ENCODE measurements at places on chromosomes 3 and 15.

DNA sequence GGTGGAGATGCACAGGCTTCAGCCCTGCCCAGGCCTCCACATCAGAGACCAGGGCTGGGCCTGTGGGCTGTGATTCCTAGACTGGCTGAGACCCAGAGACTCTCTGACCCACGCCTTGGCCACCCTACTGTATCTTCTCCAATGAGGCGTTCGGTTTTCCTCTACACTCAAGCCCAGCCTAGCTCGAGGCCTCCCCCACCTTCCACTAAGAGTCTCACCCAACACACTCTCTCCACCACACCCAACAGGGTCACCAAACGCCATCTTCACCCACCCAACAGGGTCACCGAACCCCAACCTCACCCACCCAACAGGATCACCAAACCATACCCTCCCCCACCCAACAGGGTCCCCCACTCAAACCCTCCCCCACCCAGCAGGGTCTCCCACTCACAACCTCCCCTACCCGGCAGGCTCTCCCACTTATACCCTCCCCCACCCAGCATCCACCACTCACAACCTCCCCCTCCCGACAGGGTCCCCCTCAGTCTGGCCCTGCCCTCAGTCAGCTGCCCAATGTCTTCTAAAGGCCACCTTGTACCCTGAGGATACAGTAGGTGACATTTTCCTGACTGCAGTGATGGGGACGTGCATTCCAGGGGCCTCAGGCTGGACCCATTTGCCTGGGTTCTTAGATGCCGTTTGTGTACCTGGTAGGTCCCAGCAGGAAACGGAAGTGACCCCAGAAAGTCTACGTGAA is 20.4 kb downstream of the CFAP100 start:
- DNase-seq: no peak

DNA sequence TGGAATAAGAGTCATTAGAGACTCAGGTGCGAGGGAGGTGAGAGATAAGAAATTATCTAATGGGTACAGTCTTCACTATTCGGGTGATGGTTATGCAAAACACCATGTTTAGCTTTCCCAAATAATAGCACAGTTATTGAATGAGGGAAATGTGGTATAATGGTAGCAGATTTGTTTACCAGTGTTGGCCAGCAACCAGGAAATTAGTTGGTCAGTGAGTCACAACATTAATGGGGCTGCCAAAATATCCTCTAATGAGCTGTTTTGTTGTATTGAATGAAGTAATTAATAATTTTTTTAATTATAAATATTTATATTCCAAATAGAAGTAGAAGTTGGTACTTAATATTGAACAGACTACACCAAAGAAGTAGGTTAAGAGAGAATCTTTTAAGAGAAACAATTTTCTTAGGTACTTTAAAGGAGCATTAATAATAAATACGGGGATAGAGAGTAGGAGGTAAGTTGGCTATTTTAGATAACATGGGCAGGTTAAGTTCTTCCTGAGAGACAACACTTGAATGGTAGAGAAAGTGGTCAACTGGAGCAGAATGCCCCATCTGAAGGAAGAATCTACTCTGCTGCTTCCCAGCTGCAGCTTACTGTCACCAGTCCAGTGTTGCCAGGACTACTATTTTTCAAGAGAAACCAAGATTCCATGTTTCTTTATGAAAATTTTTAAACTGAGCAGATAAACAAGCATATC is 218.8 kb downstream of the UBE2E2 start:
- no peak for DNase-seq

DNA sequence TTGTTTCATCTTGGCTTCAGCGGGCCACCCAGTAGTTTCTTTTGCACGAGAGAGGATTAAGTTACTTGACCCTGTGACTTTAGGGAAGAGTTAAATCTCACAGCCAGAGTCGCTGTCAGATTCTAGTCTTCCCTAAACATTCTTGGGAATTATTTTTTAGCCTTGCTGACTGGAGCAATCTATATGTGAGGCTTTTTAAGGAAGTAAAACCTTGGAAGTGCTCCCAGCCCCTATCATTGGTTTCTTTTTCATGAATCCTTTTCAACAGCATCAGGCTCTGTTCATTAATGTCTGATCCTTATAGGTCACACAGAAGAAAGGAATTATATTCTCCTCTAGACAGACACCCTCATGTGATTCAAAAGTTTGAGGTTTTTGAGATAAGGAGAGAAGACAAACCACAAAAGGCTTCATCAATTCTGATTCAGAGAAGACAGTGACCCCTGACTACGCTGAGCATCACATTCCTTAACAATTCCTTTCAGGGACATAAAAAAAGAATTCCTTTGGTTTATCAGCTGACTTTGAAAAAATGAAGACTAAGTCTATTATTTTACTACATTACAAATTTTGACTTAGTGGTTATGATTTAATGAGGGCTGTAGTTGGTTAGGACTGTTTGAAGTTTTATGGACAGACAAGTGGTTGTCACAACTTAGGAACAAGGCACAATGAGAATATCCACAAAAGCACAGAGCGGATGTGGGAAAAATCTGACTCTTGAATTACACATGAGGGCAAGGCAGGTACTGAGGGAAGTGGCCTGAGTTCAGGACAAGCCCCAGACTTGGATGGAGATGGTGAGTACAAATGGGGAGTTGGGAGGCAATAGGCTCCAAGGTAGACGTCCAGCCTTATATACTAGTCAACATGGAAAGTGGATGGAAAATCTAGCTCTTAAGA is 171.1 kb upstream of the STT3B start:
- no peak for DNase-seq

DNA sequence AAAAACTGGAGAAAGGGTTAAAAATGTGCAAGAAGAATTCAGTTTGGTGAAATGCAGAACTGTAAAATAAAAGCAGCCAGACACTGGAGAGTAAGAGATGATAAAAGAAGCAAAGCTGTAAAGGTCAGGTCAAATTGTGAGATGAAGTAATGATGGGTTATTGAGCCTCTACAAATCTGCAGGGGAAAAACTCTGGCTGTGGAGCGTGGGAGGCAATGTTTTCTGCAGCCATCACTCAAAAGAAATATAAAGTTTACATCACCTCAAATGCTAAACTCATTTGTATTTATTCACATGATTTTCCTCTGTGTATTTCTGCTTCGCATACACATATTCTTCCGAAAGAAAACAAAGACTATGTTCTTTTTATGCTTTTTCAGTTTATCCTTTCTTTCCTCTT is 158.8 kb upstream of the GPR149 start:
- no peak for DNase-seq

DNA sequence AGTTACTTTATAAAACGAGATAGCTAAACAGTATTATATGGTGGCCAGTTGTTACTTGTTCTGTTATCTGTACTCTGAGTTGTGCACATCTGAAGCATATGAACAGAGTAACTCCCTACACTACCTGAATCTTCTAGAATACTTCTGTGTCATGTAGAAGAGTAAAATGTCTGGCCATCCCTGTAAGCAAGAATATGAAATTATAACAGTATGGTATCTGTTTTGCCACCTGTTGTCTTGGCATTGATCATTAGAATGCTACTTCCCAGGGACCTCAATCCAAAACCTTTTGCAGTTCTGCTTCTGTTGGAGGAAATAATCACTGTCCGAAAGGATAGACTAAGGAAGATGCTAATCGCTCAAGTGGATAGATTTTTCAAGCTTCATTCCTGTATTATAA is 1.9 kb downstream of the TEX9 start:
- DNase-seq: no peak

- no peak for DNase-seq
Observed at GRCh38 chr3:30107531-30107930, 498.9 kb upstream of the TGFBR2 start.

- DNase-seq: no peak
Observed at GRCh38 chr3:182445576-182445975, 347.7 kb upstream of the ATP11B start.

GRCh38 chr3:187765342-187765741 is 20.1 kb upstream of the BCL6 start:
- DNase-seq: no peak

- DNase-seq: no peak
Observed at GRCh38 chr15:77545058-77545457, 87.7 kb downstream of the LINGO1 start.

GRCh38 chr15:90822204-90822955 is 46.0 kb upstream of the FURIN start:
- DNase-seq: no peak

DNA sequence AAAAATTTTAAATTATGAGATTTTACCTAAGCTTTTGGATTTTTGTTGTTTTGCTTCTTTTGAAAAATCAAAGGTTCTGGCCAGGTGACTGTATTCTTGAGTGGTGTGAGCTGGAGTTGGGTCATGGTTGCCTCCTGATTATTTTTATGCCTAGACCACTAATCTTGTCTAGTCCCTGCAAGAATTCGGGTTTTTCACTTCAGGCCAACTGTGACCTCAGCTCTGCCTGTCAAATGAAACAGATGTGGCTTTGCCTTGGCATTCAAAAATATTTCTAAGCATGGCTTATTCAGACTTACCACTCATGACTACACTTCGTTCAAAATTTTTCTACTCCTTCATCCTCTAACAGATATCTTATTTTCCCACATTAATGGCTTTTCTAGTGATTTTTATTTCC is 25.4 kb upstream of the CDV3 start:
- no peak for DNase-seq

GRCh38 chr3:31227131-31227562 is 305.6 kb upstream of the STT3B start:
- DNase-seq: no peak

DNA sequence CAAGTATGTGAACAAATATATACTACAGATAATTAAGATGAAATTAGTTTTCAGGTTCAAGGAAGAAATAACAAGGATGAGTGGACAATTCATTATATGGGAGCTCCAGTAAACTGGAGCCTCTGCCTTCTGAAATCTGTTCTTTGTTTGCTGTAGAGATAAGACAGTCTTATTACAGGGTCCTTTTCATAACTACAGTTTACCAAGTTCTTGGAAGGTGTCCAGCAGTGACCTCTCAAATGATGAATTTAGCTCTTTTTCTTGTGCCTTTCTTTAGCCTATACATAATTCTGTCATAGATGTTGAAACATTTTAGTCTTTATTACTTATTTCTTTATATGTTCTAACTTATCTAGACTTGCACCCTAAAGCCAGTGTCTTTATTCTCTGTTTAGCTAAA is 89.7 kb upstream of the GBE1 start:
- DNase-seq: no peak

- DNase-seq: no peak
Observed at GRCh38 chr3:195446359-195446758, 3.5 kb upstream of the ACAP2 start.

GRCh38 chr15:60865507-60865906 is 363.6 kb downstream of the RORA start:
- DNase-seq: no peak

DNA sequence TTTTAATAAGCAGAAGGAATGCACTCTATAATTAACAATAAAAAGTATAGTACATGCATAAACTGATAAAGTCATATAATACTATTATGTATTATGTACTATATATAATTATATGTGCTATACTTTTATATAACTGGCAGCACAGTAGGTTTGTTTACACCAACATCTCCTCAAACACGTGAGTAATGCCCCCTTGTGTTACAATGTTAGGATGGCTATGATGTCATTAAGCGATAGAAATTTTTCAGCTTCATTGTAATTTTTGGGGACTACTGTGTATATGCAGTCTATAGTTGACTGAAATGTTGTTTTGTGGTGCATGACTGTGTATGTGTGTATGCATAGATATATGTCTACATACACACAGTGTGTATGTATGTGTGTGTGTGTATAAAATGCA is 100.6 kb downstream of the SLMAP start:
- no peak for DNase-seq

DNA sequence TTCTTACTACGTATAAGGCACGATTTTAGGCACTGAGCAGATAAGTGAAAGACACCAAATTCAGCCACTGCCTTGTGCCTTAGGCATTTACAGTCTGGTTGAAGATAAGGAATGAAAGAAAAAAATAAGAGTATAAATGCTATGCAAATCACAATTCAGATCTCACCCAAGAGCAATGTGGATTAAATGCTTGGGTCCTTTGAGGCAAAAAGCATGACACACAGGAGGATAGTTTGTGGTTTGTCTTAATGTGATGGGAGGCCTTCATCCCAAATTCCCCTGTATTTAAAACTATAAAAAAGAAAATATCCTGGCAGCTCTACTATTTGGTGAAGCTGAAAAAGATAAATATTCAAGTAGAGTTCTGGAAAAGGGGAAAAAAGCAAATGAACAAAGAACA is 79.8 kb downstream of the TGFBR2 start:
- no peak for DNase-seq

- DNase-seq: no peak
Observed at GRCh38 chr3:130558366-130558765, 41.4 kb downstream of the COL6A6 start.

- no peak for DNase-seq
Observed at GRCh38 chr3:133393691-133394474, 6.0 kb upstream of the BFSP2 start.

DNA sequence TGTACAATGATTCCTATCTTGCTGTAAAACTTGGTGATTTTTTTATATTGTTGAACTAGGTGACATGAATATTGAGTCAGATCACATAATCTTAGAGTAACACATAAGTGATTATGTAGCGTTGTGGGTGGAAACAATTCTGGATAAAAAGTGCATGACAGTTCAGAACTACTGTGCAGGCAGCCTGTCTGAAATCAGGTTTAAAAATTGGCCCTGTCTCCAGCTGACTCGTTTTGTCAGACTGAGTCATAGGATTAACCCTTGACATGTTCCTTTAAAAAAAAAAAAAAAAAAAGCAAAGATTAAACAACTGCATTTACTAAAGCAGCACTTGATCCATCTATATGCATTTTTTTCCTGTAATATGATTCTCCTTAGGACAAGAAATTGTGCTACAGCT is 160.0 kb upstream of the CGNL1 start:
- no peak for DNase-seq

GRCh38 chr3:114319453-114319852 is 25.6 kb downstream of the TIGIT start:
- no peak for DNase-seq

DNA sequence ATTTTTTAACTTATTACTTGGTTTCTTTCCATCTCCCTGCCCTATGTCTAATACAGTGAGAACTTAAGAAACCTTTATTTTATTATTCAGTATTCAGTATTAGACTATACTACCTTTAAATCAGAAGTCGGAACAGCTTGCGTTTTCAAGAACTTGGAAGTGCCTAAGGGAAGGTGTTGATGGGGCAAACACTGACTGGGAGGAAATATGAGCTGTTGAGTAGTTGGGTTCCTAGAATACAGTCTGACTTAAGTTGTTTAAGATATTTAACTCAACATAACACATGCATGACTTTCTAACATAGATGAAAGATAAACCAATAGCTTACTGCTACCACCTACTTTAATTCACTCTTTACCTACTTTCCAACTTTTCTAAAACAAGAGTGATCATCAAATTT is 1048.1 kb downstream of the ROBO2 start:
- DNase-seq: no peak

GRCh38 chr3:11998092-11998491 is 6.1 kb upstream of the SYN2 start:
- DNase-seq: no peak

DNA sequence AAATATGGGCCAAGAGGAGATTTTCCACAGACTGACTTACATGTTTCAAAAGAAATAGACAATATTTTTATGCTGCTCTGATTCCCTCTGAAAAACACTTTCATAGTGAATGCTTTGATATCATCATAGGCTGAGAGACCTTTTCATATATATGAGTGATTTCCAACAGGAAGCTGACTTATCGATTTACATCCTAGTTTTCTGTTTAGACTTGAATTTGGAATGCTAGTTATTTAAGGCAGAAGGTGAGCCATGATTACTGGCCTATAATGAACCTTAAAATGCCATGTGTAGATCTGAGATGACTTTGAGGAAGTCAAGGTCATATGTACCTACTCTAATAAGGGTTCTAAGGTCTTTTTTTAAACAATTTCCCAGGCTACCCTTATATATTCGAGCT is 1126.1 kb downstream of the ROBO1 start:
- no peak for DNase-seq

Measured in hematopoietic multipotent progenitor cell (in vitro differentiated cells).